ENCODE measurements at places on chromosomes 11 and 22. TPM values are rescaled to one million over a fixed set of nuclear protein-coding genes. Genes with fewer than 3 reads are reported as not detected.
A peak's percentile ranks its signal among the peaks of the same experiment; 100 is the strongest.

Gene ST14
- polyA plus RNA-seq, result not detected

GRCh38 chr11:78022397-78023396, at the start of gene KCTD14:
TSS of gene KCTD14 (minus strand) at chr11:78023276. CDS start at chr11:78023249, 27 bp downstream.
- DNase-seq, result no peak

GRCh38 chr11:44957776-44958564, 7.3 kb upstream of the TP53I11 start:
- DNase-seq, result no peak

Gene PGA5
- 1.3 TPM for polyA plus RNA-seq

Gene IGLL1
- not detected for polyA plus RNA-seq

DNA sequence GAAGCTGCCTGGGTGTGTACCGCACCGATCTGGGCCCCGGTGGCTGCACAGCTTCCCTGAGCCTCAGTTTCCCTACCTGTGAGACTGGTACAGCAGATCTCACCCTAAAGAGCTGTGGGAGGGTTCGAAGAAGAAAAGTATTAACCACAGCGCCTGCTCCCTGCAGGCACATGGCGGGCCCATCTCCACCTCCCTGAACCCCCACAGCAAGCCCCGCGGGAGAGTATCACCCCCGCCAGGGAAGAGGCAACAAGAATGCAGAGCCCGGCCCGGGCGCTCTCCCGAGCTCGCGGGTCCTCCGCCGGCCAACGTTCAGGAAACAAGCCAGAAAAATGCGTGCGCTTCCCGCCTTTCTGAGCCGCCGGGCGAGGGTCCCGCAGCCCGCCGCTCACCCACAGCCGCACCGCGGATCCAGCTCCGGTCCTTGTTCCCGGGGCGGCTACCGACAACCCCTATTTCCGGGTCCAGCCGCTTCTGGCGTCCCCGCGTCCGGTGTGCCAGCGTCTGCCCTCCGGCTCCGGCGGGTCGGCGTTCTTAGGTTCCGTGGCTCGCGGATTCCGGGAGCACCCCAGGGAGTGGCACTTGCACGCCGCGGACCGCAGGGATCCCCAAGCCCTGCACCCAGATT, at the start of gene TOP3B:
TOP3B (minus strand) TSS at position 450 of the 628 bp plus-strand sequence. CDS start 7,078 bp downstream, outside the sequence.
- peak; percentile 76 for DNase-seq

DNA sequence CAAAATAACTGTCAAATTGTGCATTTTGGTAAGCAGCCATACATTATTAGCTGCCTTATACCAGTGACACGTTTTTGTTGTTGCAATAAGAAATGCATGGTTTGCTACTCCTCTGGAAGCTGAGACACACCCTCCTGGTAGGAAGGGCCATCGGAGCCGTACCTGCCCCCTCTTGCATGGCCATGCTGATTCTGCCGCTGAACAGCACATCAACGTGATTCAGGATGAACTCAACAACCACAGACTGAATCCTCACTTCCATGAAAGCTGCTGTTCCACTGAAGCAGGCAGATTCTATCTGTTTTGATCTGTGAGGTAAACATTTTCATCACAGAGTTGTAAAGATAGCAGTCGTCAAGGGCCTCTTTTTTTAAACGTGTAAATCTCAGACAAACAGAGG, 38.6 kb upstream of the TP53AIP1 start:
- DNase-seq, result peak; percentile 8

Gene CCDC87
- polyA plus RNA-seq, result 0.11 TPM

GRCh38 chr11:88402784-88403183, 65.2 kb upstream of the CTSC start:
- DNase-seq, result peak; percentile 18

GRCh38 chr11:18054511-18055103, 8.5 kb upstream of the TPH1 start:
- DNase-seq, result no peak

DNA sequence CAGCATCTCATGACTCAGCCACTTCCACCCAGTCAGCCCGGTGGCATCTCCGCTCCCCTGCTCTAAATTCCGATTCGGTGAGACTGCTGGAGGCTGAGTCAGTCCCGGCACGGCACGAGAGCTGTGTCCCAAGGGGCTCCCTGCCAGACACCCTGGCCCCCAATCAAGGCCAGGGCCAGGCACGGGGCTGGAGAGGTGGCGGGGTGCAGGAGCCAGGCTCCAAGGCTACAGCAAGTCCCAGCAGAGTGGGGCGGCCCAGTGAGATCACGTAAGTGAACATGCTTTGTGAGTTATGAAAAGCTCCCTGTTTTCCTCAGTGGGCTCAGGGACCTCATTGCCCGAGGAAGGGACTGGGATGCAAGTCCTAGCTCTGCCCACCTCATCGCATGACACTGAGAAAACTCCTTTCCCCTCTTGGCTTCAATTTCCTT, 3.0 kb downstream of the C11orf68 start:
- DNase-seq, result peak; percentile 97

Measured in fibroblast of lung (primary cell).